ENCODE measurements at places on chromosomes 12 and 14.
A peak's percentile ranks its signal among the peaks of the same experiment; 100 is the strongest.

GRCh38 chr12:2333491-2334195, 280.9 kb downstream of the CACNA1C start:
- no peak for DNase-seq

DNA sequence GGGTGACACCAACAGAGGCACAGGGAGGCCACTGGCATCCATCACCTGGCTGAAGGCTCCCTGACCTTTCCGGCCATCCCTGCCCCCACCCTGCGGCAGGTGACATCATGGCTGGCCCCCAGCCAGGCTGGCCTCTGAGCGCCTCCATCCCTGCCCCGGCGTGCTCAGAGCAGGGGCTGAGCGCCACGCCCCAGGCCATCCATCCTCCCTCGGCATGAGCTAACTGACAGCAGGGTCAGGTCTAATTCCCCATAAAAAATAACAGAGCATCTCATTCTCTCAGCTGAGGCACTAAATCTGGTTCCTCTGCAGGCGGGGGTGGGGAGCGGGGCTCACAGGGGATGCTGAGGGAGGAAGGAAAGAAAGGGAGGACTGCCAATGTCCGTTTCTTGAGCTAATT, 50.7 kb downstream of the PRIMA1 start:
- no peak for DNase-seq

- DNase-seq = peak; percentile 54
Observed at GRCh38 chr12:123150744-123151456, at the start of gene PITPNM2. Gene PITPNM2, minus strand, starts transcription at chr12:123151090. Its CDS starts 116,500 bp downstream, at chr12:123034590.

- no peak for DNase-seq
Observed at GRCh38 chr12:62116986-62117385, 143.2 kb upstream of the USP15 start.

- no peak for DNase-seq
Observed at GRCh38 chr12:11980115-11980514, 90.6 kb upstream of the BCL2L14 start.

- no peak for DNase-seq
Observed at GRCh38 chr12:106892075-106892474, 63.6 kb upstream of the TMEM263 start.

- no peak for DNase-seq
Observed at GRCh38 chr14:101127224-101127623, 223.7 kb upstream of the RTL1 start.

Data from progenitor cell of endocrine pancreas (in vitro differentiated cells).